HepG2 (cell line): ENCODE measurements at places on chromosomes 4 and X. TPM values are rescaled to one million over a fixed set of nuclear protein-coding genes. Genes with fewer than 3 reads are reported as not detected.
A peak's percentile ranks its signal among the peaks of the same experiment; 100 is the strongest.

Gene MAGEC2
- total RNA-seq, result not detected in 2 replicates

Gene NPY2R
- not detected in 2 replicates for total RNA-seq

Gene CTAG2
- not detected in 2 replicates for total RNA-seq

Gene F8A2
- not detected in 2 replicates for total RNA-seq

Gene SPANXA1
- total RNA-seq, result not detected in 2 replicates

Gene GLUD2
- 8.0 and 10.4 TPM in 2 replicates for total RNA-seq

Gene ARX
- total RNA-seq, result not detected in 2 replicates

Gene XPNPEP2
- 0.49 and 1.1 TPM in 2 replicates for total RNA-seq

Gene STATH
- not detected in 2 replicates for total RNA-seq

Gene UBE2K
- total RNA-seq, result 36.2 and 72.9 TPM in 2 replicates

Gene JAKMIP1
- total RNA-seq, result not detected in 2 replicates

Gene FAT1
- total RNA-seq, result 176 and 185 TPM in 2 replicates

GRCh38 chr4:170853422-170854021, 763.8 kb upstream of the AADAT start:
- DNase-seq, result peak; percentile 19

DNA sequence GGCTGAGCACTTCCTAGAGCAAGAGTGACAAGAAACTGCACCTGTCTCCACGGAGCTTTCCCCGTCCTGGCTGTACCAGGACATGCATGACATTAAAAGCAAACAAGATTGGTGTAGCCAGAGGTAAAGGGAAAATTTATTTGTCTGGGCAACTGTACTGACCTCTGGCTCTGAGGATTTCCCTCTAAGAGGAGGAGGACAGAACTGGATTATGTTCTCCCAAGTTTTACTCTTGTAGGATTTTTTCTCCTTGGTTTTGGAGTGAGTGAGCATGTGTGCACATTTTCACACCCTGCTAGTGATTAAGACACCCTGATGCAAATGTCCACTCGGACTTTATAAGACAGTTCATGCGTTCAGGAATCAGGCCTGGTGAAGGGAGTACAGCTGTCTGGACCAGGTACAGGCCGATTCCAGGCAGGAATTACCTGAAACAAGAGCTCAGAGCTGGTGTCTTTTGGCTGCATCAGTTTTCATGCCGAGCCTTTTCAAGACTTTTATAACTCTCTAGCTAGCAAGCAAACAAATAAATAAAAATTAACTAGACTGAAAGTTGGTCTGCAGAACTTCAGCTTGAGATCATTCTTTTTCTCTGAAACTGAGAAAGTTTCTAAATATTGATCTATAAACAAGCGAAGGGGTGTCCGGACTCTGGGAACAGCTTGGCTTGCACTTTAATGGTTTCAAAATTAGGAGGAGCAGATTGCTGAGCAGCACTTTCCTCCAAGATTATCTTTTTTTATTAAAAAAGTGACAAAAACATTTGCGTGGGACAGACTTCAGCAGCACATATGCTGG, 51.3 kb upstream of the SPRY1 start:
- DNase-seq, result no peak

DNA sequence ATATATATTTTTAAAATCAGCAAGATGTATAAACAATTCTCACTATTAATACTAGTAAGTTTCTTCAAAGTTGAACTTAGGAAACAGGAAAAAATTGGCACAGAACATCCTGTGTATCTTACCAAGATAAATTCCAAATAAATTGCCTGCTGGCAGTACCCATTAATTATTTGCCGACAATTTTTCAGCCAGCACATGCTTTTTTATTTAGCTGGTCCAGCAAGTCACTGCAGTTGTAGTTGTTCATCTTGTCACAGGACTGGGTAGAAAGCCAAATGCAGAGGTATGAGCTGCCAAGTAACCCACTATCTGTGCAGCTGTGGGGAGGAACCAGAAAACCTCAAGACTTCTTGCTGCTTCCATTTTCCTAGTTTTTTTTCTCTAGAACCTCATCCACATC, 113.4 kb downstream of the PACRGL start:
- no peak for DNase-seq

DNA sequence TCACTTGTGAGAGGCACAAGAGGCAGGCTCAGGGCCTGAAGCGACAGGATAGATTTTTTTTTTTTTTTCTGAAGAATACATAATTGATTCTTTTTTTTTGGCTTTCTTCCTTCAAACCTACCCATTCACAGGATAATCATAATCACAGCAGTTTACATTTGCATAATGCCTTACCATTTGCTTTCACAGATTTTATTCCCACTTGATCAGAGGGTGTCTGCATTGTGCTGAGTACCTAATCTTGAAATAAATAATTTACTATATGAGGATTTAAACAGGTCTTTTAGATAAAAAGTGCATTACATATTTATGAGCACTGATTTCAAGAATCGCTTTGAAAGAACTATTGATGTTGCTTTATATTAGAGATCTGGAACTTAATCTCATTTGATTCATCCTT, 219.3 kb downstream of the SPRY1 start:
- no peak for DNase-seq

GRCh38 chr4:141497627-141498026, 138.8 kb upstream of the IL15 start:
- no peak for DNase-seq

- DNase-seq, result no peak
Measured at GRCh38 chr4:181933471-181933870, 309.7 kb upstream of the TENM3 start.

- no peak for DNase-seq
Measured at GRCh38 chrX:94830717-94831116, 1156.7 kb downstream of the FAM133A start.

DNA sequence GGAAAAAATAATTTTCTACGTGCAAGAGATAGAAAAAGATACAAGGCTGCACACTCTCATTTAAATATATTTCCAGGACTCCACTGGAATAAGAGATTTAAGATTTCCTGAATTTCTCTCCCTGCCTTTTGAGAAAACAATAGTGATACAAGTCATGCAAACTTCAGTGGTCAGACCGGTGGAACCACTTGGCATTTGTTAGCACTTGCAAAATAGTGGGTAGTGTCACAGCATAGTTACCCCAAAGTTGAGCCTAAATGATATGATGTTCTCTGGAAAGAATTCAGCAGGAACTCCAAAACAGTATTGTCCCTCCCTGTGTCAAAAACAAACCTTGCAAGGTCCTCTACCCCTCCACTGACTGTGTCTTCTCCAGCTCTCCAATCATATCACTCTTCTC, 102.3 kb downstream of the ANKRD50 start:
- DNase-seq, result no peak

DNA sequence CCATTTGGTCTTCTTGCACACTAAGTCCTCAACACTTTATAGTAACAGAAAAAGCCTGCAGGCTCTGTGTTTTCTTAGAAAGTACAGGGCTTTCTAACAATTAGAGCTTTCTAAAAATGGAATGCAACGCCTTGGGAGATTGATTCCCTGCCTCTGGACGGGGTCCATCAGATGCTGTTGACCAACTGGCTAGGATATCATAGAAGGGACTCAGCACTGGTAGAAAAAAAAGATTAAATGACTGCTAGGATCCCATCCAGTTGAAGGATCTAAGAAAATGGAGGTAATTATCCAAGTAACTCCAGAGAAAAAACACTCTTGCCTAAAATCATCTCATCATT, 39.5 kb downstream of the USP46 start:
- no peak for DNase-seq

- DNase-seq, result no peak
Measured at GRCh38 chr4:86834901-86835300, 14.3 kb downstream of the SLC10A6 start.

DNA sequence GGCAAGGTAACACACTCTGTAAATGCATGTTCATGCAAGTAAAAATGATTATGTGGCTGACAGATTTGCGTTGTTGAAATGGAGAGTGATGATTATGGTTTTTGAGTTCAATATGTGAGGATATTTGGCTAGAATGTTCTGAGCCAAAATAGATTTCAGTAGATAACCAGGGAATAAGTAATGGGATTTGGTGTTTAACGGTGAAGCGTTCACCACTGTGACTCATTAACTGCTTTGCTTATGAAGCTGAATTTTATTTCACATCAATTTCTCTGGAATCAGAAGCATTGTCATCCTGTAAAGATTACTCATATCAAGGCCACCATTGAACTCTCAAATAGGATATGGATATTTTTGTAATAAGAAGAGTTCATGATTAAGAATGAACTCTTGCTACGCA, 11.7 kb downstream of the AFP start:
- DNase-seq, result no peak

GRCh38 chr4:167903291-167903721, 189.0 kb upstream of the ANXA10 start:
- DNase-seq, result no peak

DNA sequence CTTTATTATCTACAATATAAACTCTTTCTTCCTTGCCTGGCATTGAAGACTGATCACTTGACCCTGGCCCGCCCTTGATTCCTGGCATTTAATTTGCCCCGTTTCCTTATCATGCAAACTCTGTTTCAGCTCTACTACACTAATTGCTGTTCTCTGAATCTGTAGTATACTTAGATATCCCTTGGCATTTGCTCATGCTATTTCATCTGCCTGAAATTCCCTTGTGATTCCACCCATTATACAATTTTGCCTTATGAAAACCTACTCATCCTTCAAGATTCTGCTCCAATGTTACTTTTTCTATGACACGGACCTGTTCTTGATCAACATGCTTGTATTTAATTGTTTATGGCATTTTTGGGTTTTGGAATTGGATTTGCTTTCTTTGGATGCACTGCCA, 459.9 kb upstream of the AMOT start:
- DNase-seq, result no peak

DNA sequence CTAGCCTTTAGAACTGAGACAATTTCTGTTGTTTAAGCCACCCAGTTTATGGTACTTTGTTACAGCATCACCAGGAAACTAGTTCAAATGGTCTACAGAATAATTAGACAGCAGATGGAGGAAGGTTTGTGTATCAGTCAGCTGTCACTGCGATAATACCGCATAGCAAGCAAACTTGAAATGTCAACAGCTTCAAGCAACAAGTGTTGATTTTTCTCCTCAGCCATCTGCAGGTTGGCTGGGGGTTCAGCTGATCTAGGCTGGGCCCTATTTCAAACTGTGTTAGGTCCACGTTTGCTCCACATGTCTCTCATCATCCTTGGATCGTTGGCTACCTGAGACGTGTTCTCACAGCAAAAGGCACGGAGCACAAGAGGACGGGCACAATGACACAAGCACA, 19.2 kb upstream of the PHEX start:
- DNase-seq, result no peak

DNA sequence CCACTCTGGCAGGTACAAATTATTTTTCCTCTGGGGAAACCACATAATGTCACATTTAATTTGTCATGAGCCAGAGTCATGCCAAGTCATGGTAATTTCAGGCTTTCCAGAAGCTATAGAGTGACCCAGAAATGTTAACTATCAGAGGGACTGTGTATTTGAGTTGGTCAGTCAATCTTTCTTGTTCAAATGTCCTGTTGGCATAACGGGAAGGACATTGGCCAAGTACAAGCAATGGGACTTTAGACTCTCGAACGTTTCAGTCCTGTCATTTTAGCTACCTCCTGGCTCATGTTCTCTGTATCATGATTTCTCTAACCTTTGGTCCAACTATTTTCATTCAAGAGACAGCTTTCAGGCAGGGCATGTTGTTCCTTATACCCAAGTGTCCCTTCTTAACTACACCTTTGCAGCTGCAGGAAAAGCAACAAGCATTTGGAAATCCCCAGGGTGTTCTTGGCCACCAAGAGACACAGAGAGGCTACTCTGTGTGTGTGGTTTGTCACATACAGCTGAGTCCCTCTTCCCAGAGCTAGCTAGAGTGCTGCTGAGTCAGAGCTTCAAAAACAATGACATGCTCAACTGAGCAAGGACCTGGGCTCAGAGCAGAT, 142.6 kb downstream of the EGF start:
- DNase-seq, result peak; percentile 34

GRCh38 chr4:56086561-56086960, 137.8 kb downstream of the CEP135 start:
- DNase-seq, result no peak

DNA sequence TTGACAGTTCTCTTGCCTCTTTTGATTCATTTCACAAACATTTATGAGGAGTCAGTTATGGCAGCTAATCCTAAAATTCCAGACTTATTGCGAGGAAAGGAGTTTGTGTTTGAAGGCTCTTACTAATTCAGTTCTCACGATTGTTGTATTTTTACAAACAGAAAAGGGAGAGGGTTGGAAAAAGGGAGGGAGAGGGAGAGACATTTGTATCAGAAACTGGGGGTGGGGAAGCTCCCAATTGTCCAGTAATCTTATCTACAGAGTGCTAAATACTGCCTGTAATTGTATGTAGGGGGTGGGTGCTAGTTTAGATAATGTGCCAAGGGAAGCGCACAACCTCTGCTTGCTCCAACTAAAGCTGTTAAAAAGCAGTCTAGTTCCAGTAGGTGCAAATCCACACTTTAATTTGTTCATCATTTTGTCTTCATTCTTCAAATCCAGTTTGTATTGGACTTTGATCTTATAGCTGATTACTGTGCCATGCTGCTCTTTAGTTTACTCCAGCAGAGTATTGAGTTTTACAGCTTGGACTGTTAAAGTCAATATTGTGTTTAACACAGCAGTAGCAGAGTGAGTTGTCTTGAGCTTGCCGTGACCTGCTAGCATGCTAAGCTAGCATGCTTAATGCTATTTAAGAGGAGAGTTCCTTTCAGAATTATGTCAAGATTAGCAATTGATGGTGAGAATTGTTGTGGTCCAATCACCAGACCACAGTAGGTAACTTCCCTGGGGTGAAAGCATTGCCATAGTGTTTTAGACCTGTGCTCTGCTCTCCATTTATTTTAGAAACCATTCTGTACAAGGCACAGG, 13.9 kb downstream of the FNIP2 start:
- DNase-seq, result peak; percentile 72

GRCh38 chr4:128751354-128751753, 58.1 kb upstream of the JADE1 start:
- DNase-seq, result no peak

GRCh38 chr4:188154668-188155405, 15.6 kb downstream of the TRIML1 start:
- DNase-seq, result no peak

GRCh38 chrX:2263203-2263602, 237.6 kb downstream of the DHRSX start:
- no peak for DNase-seq

GRCh38 chr4:147964266-147964880, 232.5 kb downstream of the ARHGAP10 start:
- DNase-seq, result no peak

DNA sequence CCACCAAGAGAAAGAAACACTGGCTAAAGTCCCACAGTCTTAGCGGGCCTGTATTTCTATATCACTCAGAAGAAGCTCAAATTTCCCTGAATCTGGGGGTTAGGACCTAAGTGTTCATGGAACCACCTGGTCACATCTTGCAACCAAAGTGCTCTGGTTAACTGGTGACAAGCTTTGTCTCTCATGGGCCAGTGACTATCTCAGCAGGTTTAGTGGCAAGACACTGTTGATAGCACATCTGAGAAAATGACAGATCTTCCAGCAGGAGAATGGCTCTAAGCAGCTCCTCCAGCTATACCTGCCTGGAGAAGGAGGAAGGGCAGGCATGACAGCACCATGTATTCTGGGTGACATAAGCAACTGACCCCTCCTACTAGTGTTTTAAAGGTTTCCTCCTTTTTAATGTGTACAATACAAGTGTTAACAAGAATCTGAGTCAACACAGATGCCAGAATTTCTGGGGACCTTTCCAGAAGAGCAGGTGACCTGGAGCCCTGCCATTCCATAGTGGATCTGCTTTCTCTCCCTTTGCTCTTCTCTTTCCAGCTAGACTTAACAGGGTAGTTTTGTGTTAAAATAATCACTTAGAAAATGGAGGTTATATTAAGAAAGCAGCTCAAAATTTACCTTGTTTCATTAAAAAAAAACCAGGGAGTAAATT, 17.3 kb upstream of the QRFPR start:
- no peak for DNase-seq

- no peak for DNase-seq
Measured at GRCh38 chr4:67035986-67036385, 509.3 kb downstream of the CENPC start.
